ENCODE measurements at places on chromosomes 5 and 9.

DNA sequence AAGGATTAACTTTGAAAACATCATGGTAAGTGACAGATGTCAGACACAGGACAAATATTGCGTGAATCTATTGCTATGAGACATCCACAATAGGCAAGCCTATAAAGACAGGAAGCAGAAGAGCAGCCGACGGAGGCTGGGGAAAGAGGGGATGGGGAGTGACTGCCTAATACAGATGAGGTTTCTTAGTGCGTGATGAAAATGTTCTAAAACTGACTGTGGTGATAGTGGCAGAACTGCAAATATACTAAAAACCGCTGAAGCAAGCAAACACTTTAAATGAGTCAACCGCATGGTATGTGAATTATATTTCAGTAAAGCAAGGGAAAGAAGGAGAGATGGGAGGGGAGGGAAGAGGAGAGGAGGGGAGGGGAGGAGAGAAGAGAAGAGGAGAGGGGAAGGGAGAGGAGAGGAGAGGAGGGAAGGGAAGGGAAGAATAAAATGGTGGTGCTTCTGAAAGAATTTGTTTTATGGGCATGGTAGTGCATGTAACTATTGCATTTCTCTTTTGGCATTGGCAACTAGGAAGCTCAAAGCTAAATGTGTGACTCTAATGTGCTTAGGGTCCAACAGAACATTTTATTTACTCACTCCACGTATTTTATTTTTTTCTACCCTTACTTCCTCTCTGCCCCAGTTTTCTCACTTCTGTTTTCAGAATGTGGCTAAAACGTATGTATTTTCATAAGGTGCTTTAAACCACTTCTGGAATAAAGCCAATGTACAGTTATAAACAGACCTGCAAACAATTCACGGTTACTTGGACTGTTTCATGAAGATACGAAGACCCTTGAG lies 21.3 kb downstream of the AKNA start:
- no peak for DNase-seq

DNA sequence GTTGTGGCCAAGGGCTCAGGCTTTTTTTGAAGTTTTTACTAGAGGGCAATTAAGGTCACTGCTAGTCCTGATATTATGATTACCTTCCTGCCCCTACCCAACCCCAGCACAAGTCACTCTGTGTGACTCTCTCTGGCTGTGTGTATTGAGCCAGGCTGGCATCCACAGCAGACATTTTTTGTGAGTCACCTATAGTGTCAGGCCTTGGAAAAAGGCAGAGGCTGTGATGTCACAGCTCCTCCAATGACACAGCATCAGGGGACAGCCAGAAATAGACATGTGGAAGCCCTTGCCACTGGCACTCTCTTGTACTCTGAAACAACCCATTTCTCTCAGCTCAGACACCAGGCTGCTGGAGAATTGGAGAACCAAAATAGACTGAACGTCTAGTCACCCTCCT lies 145.4 kb downstream of the NMUR2 start:
- DNase-seq: no peak

DNA sequence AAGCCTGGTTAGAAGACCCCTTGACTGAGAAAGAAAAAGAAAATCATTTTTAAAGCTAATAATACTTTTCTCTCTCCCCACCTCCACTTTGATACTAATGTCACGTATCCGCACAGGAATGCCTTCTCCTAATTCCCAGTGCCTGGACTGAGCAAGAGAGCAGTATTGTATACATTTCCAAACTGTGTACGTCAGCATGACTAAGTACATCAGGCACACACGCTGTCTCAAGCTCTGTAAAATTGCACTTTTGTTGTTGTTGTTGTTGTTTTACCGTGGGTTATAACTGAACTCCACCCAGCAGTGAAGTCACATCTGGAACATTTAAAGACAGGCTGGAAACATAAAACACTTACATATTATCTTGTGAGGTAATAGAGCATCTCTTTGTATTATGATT lies 407.6 kb downstream of the DNAH5 start:
- DNase-seq: no peak

DNA sequence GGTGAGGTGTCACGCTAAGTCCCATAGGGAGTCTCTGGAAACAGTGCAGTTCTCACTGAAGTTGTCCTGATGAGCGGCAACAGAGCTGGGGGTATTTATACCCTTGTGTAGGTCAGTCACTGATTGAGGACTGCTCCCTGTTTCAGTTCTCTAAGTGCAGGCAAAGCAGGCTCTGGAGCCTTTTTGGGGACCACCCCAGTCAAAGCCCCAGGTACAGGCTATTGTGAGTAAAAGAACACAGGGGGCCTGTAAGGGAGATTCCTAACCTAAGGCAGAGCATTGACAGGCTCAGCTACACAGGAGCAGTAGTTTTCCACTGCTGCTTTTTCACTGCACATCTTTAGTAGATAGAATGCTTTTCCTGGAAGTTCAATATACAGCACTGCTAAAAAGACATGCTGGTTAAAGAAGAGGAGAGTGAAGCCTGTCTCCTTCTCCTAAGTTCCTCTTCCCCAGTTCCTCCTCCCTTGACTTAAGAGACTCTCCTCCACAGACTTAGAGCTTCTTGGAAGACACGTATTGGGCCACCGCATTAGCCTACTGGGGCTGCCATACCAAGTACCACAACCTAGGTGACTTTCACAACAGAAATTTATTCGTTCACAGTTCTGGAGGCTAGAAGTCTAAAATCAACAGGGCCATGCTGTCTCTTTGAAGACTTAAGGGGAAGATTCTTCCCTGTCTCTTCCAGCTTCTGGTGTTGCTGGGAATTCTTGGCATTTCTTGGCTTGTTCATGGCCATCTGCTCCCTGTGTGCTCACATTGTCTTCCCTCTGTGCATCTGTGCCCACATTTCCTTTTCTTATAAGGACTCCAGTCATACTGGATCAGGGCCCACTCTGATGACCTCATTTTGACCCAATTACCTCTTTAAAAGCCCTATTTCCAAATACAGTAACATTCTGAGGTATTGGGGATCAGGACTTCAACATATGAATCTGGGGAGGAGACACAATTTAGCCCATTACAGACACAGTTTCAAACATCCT lies 221.0 kb downstream of the ESM1 start:
- no peak for DNase-seq

- DNase-seq: no peak
Observed at GRCh38 chr9:3830291-3830690, 304.5 kb upstream of the RFX3 start.

- no peak for DNase-seq
Observed at GRCh38 chr5:127812570-127812969, 109.4 kb downstream of the CCDC192 start.

DNA sequence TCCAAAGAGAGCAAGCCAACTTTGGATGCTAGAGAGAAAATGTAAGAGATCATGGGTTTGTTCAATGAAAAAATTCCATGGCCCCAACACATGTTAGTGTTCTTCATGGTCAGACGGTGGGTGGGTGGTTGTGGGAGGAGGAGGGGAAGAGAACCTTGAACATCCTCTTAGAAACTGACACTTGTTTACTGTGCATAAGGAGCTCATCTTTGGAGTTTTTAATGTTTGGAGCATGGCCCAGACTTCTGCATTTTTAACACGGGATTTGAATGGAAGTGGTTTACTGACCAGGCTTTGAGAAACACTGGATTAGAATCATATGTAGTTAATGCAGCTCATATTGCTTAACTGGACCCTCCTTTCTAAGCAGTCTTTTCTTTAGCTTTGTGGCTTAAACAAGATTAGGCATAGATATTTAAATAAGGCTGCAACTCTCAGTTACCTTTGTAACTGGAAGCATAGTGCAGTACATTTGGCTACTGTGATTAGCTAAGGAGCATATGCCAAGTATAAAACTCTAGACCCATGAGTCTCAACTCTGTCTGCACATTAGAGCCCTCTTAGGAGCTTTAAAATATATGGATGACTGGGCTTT lies 60.1 kb downstream of the FOCAD start:
- DNase-seq: no peak

- no peak for DNase-seq
Observed at GRCh38 chr5:144972317-144972716, 801.6 kb downstream of the KCTD16 start.

GRCh38 chr9:102569436-102569835 lies 425.7 kb upstream of the CYLC2 start:
- DNase-seq: no peak

GRCh38 chr9:89813482-89813881 lies 208.7 kb downstream of the GADD45G start:
- no peak for DNase-seq

GRCh38 chr5:39014561-39014960 lies 59.6 kb downstream of the RICTOR start:
- no peak for DNase-seq

Measured in NCI-H345 (cell line).